ENCODE measurements at places on chromosomes 3 and 15.

- DNase-seq, result no peak
Observed at GRCh38 chr3:175951047-175951694, 1092.0 kb downstream of the NAALADL2 start.

DNA sequence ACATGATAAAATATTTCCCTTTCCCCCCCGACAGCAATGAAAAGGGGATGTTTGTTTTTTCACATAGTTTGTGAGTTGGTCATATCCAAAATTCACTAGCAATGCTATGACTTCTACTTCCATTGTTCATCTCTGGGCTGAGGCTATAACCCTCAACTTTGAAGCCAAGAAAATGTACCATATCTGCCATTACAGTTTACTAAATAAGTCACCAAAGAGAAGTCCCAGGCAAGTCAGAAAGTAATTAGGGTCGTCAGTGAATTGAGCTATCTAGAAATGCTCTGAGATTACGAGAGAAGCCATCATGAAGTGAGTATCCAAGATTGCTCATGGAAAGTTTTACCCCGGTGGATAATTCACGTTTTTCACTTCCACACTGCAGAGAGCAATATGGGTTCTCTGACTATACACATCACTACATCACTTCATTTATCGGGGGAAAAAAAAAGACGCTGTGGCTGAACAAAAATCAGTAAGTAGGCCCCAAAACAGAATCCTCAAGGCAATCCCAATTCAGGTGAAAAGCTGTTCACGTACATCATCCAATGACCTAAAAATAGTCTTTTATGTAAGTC, 1.4 kb downstream of the PEAK1 start:
- DNase-seq, result no peak

- DNase-seq, result no peak
Observed at GRCh38 chr3:30124435-30125370, 481.7 kb upstream of the TGFBR2 start.

DNA sequence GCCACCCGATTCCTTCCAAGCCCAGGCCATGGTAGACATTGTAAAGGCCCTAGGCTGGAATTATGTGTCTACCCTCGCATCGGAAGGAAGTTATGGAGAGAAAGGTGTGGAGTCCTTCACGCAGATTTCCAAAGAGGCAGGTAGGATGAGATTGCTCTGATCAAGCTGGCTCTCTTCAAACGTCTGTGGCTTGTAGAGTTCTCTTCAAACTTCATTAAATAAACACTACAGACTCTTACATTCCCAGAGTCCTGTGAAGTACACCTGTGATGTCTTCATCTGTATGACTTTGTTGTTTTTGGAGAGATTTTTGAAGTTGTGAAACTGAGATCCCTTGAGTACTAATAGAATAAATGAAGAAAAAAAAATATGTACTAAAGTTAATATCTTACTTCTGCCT, 285.6 kb downstream of the GRM7 start:
- DNase-seq, result no peak

DNA sequence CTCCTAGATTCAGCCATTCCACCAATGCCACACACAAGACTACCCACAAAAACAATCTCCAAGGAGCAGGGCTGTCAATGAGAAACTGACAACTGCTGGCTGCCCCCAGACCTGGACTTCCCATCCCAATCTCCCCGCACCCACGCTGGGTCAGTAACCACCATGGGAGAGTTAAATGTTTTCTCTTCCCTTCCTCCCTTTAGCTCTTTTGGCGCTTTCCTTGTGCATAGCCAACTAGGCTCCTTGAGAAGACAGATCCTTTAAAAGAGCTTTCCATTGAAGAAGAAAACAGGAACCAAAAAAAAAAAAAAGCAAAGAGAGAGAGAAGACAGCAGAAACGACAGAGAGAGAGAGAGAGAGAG, 8.3 kb downstream of the BCL6 start:
- no peak for DNase-seq

- DNase-seq, result no peak
Observed at GRCh38 chr15:49831206-49831965, 210.5 kb downstream of the DTWD1 start.
